ENCODE measurements at places on chromosomes 7 and 10. TPM values are rescaled to one million over a fixed set of nuclear protein-coding genes. Genes with fewer than 3 reads are reported as not detected.

DNA sequence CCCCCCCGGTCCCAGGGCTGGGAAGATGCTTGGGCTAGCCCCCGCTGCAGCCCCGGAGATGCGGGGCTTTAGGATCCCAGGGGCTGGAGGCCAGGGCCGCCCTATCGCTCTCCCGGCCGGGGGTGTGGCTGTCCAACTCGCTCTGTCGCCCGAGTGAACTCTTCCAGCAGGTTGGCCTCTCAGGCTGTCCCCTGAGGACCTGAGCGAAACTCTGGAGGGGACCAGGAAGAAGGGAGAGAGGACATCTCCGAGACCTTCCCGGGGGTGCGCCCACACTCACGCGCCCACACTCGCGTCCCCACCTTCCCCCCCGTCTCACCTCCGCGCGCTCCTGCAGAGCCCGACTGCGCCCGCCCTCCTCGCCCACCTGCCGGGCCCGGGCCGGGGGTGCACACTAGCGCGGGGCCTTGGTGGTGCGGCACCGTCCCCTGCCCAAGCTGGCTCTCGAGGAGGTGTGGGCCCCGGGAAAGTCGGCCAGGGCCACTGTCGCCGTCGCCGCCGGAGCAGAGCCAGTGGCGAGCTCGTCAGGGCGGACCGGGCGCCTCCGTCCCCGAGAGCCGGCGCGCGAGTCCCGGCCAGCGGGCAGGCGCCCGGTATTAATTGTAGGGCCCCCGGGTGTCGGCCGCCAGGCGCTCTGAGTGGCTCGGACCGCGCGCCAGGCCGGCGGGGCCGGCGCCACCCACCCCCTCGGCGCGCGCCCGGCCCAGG lies 101.7 kb upstream of the SVIL start:
- DNase-seq, result peak; percentile 86

DNA sequence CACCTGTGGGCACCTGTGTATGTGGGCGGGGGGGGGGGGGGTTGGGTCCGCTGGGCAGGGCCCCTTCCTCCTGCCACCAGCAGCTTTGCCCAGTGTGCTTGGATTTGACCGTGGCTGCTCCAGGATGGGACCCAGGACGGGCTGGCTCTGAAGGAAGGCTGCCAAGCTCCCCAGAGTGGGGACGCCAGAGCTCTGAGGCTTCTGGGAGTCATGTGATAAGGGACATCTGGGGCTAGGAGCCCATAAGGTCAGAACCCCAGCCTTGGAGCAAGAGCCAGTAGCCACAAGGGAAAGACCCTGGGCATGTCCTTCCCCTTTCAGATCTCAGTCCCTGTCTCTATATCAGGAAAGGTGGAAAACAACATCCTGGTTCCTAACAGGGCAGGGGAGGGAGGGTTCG lies 21.8 kb upstream of the AMZ1 start:
- DNase-seq, result no peak

GRCh38 chr10:113093188-113094113 lies 143.4 kb downstream of the TCF7L2 start:
- DNase-seq, result no peak

DNA sequence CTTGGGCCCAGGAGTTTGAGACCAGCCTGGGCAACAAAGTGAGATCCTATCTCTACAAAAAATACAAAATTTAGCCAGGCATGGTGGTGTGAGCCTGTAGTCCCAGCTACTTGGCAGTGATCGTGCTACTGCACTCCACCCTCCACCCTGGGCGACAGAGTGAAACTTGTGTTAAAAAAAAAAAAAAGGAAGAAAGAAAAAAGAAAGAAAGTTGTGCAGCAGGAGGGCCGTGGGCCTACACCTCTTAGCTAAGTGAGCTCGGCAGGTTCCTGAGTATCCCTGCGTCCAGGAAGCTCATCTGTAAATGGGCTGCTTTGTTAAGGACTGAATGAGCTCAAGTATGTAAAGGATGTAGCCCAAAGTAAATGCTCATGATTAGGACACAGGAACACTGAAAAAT lies 155.0 kb downstream of the RNF216 start:
- DNase-seq, result no peak

ASAH2 gene
- total RNA-seq, result 1.3 TPM

SORBS1 gene
- total RNA-seq, result 91.7 TPM

SNCG gene
- total RNA-seq, result 41.3 TPM

POLD2 gene
- 60.0 TPM for total RNA-seq

RASA4 gene
- 63.3 TPM for total RNA-seq

MUC12 gene
- total RNA-seq, result 3.8 TPM

CNTNAP2 gene
- total RNA-seq, result 0.13 TPM
